ENCODE measurements at places on chromosomes 16 and 17. TPM values are rescaled to one million over a fixed set of nuclear protein-coding genes. Genes with fewer than 3 reads are reported as not detected.

The VAMP2 gene
- total RNA-seq = 5.1 TPM

The KIF2B gene
- not detected for total RNA-seq

The CALB2 gene
- total RNA-seq = not detected

The TPSD1 gene
- total RNA-seq = not detected

The G6PC1 gene
- total RNA-seq = not detected

Data from thoracic aorta endothelial cell (primary cell).